ENCODE measurements at places on chromosomes 4 and X.
A peak's percentile ranks its signal among the peaks of the same experiment; 100 is the strongest.

DNA sequence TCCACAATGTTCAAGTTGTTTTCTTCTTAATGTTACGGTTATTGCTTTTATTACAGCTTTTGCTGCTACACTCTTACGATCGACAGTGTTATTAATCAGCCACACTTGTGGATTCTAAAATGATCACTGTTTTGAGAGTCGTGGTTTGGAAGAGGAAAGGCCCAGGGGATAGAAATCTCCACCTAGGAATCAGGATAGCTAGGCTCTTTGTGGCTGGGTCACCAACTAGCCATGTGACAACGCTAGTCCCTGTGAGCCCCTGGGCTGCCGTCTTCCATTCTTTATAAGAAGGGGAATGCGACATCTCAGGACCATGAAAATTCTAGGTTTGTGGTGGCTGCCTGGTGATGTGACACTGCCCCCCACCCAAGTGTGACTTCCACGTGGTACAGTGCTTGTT is 380 bp downstream of the SLC34A2 start:
- DNase-seq: no peak

DNA sequence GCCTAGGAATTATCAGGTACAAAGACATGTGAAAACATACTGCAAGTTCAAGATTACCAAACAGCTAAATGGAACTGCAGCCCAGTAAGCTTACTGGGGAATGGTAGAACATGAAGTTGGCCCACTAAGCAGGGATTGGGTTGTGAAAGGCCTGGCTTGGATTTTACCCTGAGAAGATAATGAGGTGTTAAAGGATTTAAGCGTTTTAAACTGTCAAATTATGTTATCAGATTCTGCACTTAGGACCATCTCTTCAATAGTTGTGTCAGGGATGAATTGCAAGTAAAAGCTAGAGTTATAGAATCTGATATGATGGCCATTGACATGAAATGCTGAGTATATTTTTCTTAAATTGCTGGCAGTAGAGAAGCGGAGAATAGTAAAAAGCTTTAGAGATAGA is 225.7 kb downstream of the GRID2 start:
- DNase-seq: no peak

DNA sequence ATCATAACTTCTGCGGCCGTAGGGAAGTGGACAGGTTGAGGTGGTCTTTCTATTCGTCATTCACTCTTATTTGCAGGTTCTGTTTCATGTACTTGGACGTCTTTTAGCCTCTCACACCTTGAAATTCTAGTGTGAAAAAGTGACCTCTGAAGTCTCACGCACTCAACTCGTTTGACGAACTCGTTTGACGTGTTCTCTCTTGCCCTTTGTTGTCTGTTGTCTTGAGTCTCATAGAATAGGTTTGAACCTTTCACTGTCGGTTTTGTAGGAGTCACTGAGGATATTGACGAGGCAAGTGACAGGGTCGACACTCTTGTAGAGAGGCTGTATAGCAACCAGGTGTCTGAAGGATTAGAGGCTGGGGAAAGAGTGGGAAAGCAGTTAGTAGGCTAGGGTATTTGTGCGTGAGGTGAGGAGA is 1.1 kb upstream of the PGRMC2 start:
- DNase-seq: no peak

DNA sequence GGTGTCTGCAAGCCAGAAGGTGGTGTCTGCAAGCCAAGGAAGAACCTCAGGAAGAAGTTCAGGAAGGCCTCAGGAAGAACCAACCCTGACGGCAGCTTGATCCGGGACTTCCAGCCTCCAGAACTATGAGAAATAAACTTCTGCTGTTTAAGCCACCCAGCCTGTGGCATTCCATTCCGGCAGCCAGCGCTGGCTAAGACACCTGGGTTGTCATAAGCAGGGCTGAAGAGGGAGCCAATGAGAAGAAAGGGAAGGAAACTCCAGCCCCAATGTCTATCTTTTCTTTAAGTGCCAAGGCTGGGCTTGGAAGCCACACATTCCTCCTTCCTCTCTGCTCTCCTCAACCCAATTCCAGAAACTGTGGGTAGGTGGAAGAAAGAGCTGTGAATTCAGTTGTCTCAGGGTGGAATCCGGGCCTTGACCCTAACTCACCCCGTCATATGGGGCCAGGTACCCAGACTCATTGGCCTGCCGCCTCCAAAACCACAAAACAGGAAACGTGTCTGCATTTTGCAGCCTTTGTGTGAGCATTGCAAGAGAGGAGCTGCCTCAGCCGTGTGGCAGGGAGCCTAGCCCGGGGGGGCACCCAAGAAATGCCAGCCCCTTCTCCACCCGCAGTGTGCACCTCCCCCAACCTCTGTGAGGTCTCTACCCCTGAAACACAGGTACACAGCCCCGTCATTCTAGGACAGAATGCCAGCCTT is 26.8 kb downstream of the CRMP1 start:
- no peak for DNase-seq

- no peak for DNase-seq
These were observed 154.9 kb upstream of the NUDT6 start for GRCh38 chr4:123077330-123077729.

DNA sequence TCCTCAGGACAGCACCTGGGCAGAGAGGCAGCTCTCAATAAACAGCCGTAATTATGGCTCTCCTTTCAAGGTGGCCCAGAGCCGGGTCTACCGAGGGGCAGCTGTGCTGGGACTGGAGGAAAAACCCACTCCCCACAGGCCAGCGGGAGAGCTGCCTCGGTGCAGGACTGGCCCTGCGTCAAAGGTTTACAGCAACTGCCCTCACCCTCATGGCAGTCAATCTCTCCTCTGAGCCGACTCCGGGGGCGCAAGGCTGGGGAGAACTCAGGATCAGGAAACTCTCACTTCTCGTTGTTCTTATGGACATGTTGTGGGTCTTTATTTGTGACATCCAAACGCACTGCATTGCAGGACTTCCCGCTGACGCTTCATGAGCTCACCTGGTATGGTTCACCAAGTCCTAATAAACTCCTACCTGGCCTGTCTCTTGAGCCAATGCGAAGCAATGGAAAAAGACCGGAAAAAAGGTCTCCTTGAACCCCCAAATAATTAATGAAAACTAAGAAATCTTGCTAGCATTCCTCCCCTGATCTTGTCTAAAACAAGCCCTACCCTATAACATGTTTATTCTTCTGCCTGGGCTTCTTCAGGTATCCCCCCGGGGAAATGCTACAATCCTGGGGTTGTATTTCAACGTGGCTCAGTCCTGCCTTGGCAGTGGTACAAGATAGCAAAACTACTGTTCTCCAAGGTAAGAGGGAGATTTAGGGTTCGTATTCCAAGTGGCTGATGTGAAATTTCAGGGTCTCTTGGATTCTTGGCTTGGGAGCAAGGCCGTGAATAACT is 50.1 kb upstream of the CDKN2AIP start:
- no peak for DNase-seq

GRCh38 chr4:96093563-96093962 is 253.7 kb downstream of the PDHA2 start:
- DNase-seq: no peak

DNA sequence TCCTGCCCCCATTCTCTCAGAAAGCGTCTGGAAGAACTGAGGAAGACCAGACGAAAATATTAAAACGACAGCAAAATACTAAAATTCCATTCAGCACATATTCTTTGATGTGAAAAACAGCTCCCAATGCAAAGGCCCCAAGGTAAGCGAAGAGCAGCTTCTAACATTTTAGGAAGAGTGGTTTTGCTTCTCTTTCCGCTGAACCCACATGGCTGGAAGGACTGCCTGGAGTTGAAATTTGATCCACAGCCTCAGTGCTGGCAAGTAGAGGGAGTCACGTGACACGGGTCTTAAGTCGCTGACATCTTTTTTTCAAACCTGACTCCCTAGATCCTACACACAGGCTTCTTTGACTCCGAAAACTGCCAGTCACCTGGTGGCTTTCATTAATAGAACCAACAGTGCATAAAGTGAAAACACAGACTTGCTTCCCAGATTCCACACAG is at the start of gene FAM13A:
Gene FAM13A (minus strand): TSS at position 233 of the 446 bp plus-strand sequence. CDS start 221 bp downstream, at position 12.
- peak; percentile 91 for DNase-seq

DNA sequence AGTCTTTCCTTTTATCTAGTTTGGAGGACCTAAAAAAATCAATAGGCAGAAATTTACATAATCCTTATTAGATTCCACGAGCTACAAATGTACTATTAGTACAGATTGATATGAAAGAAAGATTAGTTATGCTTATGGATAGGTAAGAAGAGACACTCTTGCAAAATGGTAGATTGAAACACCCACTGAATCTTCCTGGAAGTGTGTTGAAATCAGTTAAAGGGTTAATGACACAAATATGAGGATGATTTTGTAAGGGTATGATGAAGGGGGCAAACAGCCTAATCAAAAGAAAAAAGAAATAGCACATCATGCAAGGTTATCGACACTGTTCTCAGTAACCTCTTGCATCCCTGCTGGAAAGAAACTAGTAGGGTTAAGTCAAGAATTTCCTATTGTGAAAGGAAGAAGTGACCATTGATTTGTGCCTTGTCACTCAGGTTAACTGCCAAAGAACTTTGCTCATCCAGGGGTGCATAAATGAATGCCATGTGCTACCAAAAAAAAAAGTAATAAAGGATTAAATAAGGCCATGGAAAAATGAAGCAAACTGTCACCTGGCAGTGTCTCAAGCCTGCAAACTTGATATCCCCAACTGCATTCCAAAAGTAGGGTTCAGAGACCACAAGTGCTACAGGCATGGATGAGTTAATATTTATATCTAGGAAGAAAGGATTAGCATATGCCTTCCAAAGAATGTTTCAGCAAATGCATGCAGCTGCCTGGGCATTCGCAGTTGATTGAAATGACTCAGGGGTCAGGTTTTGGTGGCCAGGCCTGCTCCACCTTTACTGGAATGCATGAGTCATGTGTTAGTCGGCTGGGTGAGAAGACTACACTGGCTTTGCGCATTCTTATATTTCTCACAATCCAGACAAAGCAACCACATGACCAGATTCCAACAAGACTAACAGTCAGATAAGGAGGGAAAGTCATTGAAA is 78.3 kb upstream of the ATXN3L start:
- peak; percentile 86 for DNase-seq

- DNase-seq: no peak
These were observed 643.3 kb upstream of the FAM241A start for GRCh38 chr4:111501946-111502345.

GRCh38 chr4:152663203-152664066 is 16.4 kb downstream of the TMEM154 start:
- no peak for DNase-seq

- DNase-seq: no peak
These were observed 310.2 kb downstream of the FBXW7 start for GRCh38 chr4:152225680-152226079.

DNA sequence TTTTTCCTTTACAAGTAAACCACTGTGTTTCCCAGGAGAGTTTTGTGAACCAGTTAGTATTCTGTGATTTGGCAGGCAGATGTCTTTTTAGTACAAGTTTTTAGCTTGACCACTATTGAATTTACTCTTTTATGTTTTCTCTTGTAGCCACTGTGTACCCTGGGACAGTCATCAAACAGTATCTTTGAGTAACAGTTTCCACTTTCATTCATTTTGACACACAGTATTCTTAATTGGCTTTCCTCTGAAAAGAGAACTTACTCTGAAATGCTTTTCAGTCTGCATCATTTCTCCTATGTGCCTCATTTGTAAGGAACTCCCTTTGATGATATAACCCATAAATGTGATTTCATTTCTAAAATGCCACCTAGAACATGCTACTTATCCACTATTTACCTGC is 476.5 kb downstream of the PDGFC start:
- DNase-seq: no peak

- DNase-seq: no peak
These were observed 36.0 kb downstream of the PF4 start for GRCh38 chr4:73945674-73946449.

DNA sequence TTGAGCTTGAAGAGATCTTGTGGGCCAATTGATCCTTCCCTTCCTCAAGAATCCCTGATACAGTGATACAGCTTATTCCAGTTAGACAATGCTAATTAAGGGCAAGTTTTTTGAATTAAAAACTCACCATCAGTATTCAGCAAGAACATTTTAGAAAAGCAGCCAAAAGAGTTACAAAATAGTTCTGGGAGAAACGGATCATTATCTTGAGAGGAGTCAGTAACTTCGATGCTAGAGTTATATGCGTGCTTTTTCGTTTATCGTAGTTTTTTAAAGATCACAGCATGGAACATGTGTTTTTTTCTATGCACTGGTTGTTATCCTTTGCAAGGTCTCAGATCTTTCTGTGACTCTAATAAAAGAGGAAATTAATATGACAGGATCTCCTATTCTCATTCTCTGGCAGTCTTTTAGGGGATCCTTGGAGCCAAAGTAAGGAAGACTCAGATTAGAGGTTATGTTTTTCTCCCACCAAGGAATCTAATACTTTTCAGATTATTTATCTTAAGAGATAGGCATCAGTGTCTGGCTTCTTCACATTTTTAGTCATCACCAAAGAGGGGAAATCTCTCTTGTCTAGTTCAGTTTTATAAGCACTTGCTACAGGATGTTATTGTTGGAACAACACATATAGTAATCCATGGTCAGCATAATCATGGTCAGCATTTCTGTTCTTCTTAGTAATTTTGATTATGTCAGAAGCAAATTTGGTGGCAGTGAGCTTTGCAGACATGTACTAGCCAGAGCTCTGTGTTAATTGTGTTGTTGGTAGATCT is 109.7 kb downstream of the PDLIM5 start:
- no peak for DNase-seq

DNA sequence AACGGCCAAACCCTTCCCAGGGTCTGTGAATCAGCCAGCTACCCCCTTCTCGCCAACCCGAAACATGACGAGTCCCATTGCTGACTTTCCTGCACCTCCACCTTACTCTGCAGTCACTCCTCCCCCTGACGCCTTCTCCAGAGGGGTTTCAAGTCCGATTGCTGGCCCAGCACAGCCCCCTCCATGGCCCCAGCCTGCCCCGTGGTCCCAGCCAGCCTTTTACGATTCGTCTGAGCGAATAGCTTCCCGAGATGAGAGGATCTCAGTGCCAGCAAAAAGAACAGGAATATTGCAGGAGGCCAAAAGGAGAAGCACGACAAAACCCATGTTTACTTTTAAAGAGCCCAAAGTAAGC is 105.1 kb upstream of the MYOZ2 start:
- no peak for DNase-seq

DNA sequence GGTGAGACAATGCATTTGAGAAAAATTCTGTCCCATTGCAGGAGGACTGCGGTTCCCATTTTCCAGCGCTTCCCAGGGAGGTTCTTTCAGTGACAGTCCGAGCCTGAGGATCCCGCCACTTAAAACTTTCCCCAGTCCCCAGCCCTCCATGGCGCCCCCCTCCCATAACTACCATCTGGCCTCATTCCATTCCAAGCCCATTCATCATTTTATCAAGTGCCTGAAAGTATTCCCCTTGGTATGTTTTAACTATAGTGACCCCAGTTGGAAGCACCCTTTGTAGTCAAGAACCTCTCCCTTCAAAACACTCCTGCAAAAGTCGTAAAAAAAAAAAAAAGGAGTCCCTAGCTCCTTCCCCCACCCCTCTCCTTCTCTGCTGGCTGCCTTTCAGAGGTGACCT is 1.2 kb downstream of the RASL11B start:
- DNase-seq: no peak

GRCh38 chrX:122422547-122422946 is 761.5 kb upstream of the GRIA3 start:
- DNase-seq: no peak
